ENCODE measurements at places on chromosomes 2 and 18.
A peak's percentile ranks its signal among the peaks of the same experiment; 100 is the strongest.

GRCh38 chr18:48376406-48376805 lies 32.8 kb downstream of the ZBTB7C start:
- DNase-seq: no peak

DNA sequence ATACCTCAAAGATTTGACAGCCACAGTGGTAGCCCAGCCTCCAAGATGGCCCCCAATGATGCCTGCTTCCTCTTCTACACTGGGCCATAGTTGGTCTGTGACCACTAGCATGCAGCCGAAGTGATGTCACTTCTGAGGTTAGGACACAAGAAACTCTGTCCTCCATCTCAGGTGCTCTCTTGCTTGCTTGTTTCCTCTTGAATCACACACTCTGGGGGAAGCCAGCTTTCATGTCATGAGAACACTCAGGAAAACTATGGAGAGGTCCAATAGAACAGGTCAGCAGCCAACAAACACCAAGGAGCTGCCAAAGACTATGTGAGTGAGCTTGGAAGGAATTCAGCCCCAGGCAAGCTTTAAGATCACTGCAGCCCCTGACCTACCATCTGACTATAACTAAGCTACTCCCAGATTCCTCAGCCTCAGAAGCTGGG lies 3.3 kb upstream of the ADAM17 start:
- DNase-seq: no peak

- no peak for DNase-seq
Observed at GRCh38 chr18:52236131-52236530, 103.9 kb upstream of the DCC start.

GRCh38 chr18:23068570-23069310 lies 66.5 kb upstream of the CABLES1 start:
- DNase-seq: no peak

- DNase-seq: no peak
Observed at GRCh38 chr2:9895669-9896590, 52.7 kb downstream of the TAF1B start.

GRCh38 chr2:186695081-186695756 lies 1.4 kb downstream of the FAM171B start:
- DNase-seq: no peak

- peak; percentile 32 for DNase-seq
Observed at GRCh38 chr18:58186258-58186948, 142.4 kb downstream of the NEDD4L start.

DNA sequence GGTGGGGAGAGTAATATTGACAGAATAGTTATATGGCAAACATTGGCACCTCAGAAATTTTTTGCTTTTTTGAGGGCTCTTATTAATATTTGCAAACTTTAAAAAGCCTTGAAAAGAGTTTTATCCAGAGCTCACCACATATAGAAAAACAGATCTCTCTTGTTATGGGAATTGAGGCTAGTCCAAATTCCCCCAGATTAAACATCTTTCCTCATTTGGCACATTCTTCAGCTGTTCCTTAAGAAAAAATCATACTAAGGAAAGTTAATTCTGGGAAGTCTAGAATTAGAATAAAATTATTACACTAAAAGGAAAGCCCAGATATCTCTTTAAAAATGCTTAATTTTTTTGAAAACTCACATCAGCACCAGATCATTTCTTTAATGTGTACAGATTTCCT lies 5.6 kb downstream of the TFPI start:
- no peak for DNase-seq

DNA sequence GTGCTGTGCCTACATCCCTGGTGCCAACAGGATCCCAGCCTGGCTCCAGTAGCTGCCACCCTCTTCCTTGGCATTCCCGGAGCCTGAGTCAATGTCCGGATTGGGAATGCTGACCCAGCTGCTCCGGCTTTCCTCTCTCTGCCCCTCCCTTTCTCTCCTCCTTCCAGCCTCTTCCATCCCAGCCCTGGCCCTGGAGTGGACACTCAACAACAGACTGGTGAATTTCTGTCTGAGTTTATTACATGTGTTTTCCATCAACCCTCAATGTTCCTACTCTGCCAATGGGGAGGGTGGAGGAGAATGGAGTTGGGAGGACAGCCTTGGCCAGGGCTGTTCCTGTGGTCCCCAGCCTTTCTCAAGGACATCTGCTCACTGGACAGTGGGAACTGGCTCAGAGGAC lies 917 bp upstream of the PRKAG3 start:
- no peak for DNase-seq

GRCh38 chr2:123073371-123073770 lies 951.7 kb upstream of the CNTNAP5 start:
- no peak for DNase-seq

DNA sequence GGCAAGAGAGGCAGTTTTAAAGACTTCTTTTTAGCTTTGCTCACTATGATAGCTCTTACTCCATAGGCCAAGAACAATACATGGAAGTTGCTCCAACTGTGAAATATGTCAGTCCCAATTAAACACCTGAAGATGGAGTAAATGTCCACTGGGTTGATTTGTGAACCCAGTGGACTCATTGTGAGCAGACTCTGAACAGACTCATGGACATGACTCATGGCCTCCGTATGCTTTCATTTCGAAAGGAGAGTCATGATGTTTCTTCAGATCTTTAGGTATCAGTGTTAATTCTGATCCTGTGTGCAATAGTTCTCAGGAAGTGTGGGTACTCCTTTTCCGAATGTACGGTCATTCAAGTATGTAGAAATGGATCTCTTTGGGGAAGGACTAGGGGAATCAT lies 5.4 kb upstream of the CWC22 start:
- DNase-seq: no peak

GRCh38 chr2:197057959-197058358 lies 131.5 kb upstream of the PGAP1 start:
- no peak for DNase-seq

- no peak for DNase-seq
Observed at GRCh38 chr2:109057686-109058085, 68.7 kb upstream of the EDAR start.

DNA sequence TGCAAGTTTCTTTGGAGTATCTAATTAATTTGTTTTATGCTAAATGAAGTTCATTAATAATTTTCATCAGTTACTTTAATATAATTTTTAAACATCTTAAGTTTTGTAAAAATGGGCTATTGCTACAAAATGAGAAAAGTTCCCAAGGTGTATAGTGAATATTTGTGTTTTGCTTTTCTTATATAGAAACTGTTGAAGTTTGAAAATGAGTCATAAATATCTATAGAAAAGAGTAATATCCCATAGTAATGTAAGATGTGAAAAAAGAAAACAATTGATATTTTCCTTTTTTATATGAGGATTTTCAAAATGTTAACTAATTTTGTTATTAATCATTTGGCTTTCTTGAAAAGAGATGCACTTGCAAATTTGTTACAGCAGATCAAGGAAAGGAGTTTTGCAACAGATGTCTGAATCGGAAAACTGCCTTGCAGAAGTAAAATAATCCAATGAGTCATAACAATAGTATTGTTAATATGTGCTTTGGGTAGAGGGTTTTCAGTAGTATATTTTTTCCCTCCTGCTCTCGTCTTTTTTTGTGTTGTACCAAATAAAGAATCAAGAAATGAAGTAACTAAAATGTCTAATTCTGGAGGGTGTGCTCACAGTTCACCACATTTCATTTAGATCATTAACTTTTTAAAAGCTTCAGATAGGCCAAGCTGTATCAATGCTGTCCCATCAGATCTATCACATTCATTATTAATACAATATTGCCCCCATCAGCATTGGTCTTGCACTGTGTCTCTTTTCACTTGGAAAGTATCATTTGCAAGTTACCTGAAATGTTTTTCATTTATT lies 15.5 kb downstream of the DUSP19 start:
- no peak for DNase-seq

GRCh38 chr18:77650799-77651385 lies 401.2 kb downstream of the GALR1 start:
- DNase-seq: peak; percentile 30

GRCh38 chr18:6441200-6441599 lies 26.5 kb upstream of the L3MBTL4 start:
- no peak for DNase-seq

- no peak for DNase-seq
Observed at GRCh38 chr2:72576861-72577260, 249.0 kb downstream of the EXOC6B start.

- DNase-seq: no peak
Observed at GRCh38 chr18:57843386-57843785, 40.3 kb upstream of the ATP8B1 start.

GRCh38 chr2:125634662-125635061 lies 1021.3 kb upstream of the GYPC start:
- DNase-seq: no peak

- no peak for DNase-seq
Observed at GRCh38 chr2:121884078-121884477, 128.6 kb downstream of the TSN start.

DNA sequence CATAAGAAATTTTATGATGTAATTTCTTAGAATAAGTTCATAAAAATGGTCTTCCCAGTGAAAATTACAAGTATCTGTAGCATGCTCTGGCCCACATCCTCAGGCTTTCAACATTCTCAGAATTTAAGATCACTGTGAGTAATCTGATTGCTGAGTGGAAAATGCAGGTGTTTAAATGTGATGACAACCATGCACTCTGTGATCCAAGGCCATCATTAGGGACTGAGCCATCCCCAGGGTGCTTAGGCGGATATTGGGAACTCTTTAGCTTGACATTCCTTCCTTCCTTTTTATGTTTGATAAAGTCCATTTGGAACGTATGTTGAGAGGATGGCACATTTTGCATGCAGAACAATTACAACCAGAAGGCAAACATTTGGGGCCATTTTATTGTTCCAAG lies 95.5 kb downstream of the ARL4C start:
- no peak for DNase-seq

DNA sequence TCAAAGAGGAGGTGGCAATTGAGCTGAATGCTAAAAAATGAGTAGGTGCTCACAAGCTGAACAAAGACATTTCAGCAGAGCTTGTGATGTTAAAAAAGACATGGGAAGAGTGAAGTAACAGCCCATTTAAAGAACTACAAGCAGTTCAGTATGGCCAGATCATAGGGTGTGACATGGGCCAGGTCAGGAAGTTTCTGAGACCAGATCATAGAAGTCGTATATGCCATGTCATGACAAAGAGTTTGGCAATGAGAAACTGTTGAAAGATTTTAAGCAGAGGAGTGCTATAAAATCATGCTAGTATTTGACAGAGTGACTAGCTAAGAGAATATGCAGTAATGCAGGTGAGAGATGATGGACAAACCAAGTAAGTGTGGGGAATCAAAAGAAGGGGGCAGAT lies 7.3 kb upstream of the PELI1 start:
- no peak for DNase-seq

- no peak for DNase-seq
Observed at GRCh38 chr2:98160554-98160953, 73.6 kb downstream of the VWA3B start.

DNA sequence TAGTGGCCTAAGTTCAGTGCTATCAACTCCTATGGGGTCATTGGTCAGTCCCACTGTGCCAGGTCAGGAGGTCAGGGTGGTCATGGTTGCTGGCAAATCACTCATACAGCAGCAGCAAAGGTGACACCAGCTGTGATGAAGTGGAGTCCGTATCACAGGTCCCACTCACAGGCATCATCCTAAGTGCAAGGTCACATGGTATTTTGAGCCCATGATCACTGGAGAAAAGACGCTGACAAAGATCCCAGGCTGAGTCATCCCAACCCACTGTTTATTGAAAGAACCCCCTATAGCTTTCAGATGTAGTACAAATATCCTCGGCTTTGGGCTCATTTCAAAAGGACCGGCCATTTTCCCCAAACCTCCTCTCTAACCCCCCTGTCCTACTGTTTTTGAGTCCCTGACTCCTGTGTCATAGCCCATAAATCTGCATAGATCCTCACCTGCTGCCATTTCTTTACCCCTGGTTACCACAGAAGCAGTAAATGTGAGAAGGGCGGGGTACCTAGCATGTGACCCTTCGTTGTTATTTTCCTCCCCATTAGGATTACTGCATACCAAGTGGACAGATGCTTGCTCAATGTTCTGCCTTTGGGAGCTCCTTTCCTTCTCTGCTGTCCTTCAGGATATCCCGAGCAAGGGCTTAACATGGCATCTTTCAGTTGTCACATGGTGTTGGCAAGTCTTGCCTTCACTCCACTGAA lies 107.7 kb downstream of the COL6A3 start:
- DNase-seq: no peak
